ENCODE measurements at places on chromosomes 5 and 9.

DNA sequence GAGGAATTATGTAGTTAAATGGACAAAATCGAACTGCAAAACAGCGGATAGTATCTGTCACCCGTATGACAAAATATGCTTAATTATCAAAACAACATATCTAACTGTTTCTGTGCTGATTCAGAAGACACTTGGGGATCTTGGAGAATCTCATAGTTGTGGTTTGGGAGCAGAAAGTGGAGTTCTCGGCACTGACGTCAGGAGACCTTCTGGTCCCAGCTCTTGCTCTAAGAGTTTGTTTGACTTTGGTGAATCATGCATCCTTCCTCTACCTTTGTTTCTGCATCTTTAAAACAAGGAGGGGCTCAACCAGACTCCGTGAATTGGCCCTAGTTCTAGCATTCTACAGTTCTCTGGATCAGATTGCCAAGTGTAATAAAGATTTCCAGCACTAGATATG is 37.0 kb upstream of the TAF1L start:
- peak; percentile 70 for DNase-seq

DNA sequence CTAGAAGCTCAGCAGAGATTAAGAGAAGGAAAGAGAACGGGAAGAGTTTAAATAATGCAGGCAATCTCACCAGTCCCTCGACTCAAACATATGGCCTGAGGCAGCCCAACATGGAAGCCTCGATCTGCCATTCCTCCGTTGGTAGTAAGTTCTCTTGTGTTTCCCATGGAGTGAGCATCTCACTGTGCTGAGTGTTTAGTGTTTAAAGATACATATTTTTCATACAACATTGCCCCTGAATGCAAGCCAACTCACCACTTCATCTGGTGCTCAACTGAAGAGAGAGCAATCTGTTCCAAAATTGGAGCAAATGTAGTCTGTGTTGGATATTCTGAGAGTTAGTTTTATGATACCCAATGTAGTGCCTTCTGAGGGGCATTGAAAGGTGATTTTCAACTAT is 171.5 kb upstream of the ATP10B start:
- DNase-seq: no peak

- no peak for DNase-seq
These were observed 360.2 kb upstream of the GRIA1 start for GRCh38 chr5:153130296-153130695.

GRCh38 chr9:72046630-72047456 is 13.6 kb downstream of the C9orf57 start:
- DNase-seq: no peak

DNA sequence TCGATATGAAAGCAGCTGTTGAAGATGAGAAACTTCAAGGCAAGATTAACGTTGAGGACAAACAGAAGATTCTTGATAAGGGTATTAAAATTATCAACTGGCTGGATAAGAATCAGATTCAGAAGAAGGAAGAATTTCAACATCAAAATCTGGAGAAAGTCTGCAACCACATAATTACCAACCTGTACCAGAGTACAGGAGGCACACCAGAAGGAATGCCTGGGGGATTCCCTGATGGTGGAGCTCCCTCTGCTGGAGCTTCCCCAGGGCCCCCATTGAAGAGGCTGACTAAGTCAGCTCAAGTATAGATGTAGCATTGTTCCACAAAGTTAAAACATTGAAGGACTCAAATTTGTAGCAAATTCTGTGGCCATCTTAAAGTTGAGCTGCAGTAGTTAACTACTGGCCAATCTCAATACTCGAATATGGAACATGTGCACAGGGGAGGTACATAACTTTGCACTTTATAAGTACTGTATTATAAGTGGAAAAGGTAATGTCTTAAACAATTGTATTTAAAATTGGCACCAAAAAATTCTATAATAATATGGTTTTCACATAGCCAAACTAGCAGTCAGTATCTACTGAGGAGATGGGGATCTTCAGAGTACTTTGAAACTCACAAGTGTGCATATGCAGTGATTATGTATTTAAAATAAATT is 237.5 kb downstream of the CHSY3 start:
- peak; percentile 51 for DNase-seq

- DNase-seq: peak; percentile 100
These were observed 38.9 kb upstream of the EGFL7 start for GRCh38 chr9:136623842-136624183.
